ENCODE measurements at places on chromosomes 4 and X. TPM values are rescaled to one million over a fixed set of nuclear protein-coding genes. Genes with fewer than 3 reads are reported as not detected.

- DNase-seq, result no peak
These were observed 371.2 kb downstream of the AFF2 start for GRCh38 chrX:148871422-148872160.

The SMR3B gene
- not detected for total RNA-seq

The NKX3-2 gene
- total RNA-seq, result 0.84 TPM

The USP51 gene
- total RNA-seq, result 1.3 TPM

DNA sequence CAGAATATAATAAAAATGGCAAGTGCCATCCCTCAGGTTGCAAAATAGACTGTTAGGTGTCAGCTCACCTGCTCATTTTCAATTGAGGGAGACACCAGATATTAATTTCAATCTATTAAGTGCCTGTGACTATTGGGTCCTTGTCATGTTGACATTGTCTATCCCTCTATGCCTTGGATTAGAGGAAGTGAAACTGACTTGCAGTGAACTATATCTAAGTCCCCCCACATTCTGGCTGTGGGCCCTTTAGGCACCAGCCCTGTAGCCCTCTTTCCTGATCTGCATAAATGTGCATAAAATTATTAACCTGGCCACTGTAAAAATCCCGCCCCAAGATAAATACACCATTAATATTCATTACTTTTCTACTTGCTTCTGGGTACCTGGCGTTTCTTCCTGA is 293.0 kb upstream of the CLNK start:
- DNase-seq, result no peak

DNA sequence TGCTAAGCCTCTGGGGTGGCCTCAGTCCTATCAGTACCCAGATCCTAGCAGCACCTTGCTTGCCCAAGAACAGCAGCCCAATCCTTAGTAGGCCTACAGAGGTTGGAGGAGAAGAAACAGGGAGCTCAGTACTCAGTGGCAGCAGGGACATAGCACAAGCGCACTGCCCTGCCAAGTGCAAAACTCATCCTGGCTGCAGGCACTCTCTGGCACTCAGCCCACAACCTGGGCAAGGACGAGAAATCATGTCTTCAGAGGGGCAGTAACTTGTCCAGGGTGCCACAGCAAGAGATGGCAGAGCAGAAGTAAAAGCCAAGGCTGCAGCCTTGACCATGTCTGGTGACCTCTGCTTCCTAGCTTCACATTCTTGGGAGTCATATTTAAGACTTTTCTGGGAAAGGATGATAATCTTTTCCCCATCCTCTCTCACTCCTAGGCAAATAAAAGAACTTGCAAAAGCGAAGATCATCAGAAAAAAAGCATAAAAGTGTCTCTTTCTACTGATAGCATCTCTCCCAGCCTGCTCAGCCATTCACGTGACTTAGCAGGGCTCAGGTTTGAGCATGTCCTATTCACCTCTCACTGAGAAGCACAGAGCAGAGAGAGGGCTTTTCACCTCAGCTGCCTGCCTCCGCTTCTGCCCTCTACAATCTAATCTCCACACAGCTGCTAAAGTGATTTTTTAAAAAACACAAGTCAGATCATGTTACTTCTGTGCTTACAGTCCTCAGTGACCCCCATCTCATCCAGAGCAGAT is 37.2 kb upstream of the MAGEA4 start:
- no peak for DNase-seq

- no peak for DNase-seq
These were observed 233.8 kb downstream of the ENOX2 start for GRCh38 chrX:130669233-130669632.

DNA sequence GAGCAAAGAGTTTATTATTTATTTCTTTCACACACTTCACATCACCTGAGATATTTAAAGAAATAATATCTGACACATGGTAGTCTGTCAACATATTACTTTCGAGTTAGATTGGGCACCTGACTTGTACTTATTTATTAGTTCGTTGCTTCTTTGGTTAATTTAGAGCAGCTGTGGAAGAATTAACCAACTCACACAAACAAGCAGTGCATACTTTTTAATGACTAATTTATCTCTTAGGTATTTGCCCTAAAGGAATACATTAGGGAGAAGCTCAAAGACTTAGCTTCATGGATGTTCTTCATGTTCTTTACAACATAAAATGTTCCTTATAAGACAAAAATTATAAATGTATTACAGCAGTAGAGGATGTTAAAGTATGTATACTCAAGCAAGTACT is 242.9 kb downstream of the ARHGAP24 start:
- DNase-seq, result no peak

The SPANXB1 gene
- total RNA-seq, result not detected

DNA sequence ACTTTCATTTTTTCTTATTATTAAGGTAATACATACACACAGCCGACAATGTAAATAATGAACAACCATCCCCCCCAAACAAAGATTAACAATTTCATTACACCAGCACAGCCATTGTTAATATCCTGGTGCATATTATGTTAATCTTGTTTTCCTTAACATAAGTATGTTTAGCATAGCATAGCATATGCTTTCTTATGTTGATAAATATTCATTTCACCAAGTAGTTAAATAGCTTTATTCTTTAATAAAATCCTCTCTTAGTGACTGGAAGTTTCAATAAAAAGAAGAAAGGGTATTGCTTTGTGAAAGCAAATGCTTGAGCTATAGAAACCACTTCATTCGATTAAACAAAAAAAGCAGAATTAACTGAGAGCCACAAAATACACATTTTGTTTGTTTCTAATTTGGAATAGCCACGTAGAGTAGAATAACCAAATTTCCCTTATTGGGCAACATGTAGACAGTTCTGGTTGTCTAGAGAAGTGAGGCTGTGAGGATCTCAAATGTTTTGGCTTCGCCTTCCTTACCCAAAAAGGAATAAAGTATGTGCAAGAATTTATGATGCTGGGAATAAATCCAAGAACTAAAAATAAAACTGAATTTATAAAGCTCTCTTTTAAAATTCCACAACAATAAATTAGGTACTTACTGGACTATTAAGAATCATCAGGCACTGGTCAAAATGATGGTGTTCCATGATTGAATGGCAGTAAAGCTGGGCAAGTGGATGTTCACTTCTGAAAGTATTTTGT is 118.0 kb downstream of the PDE5A start:
- no peak for DNase-seq

The NOX1 gene
- not detected for total RNA-seq

- no peak for DNase-seq
These were observed 69.7 kb downstream of the ANKRD50 start for GRCh38 chr4:124642846-124643245.

DNA sequence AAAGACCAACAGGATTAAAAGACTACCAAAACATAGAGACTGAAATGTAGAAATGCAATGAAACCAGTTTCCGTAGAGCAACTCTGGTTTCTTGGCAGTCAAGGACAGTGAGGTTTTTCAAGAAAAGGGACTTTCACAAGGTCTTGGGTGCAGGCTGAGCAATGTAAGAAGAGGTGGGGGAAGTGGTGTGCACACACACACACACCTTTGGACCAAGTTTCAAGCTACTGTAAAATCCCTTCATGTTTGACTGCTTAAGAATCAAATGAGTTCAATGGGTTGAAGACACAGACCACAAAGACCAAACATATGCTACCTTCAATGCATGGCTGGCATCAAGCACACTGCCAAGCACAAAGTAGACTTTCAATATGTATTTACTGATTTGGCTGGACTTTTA is 17.8 kb upstream of the MCF2 start:
- no peak for DNase-seq

DNA sequence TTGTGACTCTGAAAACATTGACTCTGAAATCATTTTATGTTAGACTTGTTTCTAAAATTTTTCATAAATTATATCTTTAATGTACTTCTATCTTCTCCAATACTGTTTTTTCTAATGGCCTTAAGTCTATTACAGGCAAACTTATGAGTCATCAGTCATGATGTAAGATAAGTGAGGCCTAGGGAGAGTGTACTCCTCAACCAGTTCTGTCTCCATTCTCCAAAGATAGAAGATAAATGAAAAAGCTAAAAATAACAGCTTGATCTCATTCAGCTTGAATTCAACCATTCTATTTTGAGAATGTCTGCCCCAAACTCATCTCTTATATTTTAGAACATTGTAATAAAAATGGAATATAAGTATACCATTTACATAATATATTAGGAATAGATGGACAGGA is 34.5 kb downstream of the STBD1 start:
- DNase-seq, result no peak

DNA sequence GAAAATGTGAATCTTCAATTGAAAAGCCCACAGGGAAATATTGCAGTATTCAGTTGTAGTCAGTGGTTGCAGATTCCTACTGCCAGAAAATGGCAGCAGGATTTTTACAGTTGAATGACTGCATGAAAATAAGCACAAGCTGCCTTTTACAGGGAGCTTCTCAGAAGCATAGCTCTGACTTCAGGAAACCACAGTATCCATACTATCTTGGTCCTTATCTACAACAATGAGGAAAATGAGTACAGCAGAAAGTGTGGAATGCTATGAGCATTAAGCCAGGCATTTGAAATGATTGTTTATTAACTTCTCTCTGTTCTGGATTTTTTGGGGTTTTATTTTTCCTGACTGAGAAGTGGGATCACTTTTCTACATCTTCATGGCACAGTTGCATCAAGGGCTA is 34.6 kb upstream of the PRRG1 start:
- no peak for DNase-seq

The SLITRK2 gene
- total RNA-seq, result 6.1 TPM

The SERPINA7 gene
- total RNA-seq, result not detected

GRCh38 chr4:41318839-41319530 is 62.3 kb downstream of the UCHL1 start:
- no peak for DNase-seq

The MAP9 gene
- 17.4 TPM for total RNA-seq

The HAND2 gene
- total RNA-seq, result 3.3 TPM

The OPRPN gene
- not detected for total RNA-seq

- DNase-seq, result no peak
These were observed 11.8 kb upstream of the UGT2A3 start for GRCh38 chr4:68963374-68963773.

DNA sequence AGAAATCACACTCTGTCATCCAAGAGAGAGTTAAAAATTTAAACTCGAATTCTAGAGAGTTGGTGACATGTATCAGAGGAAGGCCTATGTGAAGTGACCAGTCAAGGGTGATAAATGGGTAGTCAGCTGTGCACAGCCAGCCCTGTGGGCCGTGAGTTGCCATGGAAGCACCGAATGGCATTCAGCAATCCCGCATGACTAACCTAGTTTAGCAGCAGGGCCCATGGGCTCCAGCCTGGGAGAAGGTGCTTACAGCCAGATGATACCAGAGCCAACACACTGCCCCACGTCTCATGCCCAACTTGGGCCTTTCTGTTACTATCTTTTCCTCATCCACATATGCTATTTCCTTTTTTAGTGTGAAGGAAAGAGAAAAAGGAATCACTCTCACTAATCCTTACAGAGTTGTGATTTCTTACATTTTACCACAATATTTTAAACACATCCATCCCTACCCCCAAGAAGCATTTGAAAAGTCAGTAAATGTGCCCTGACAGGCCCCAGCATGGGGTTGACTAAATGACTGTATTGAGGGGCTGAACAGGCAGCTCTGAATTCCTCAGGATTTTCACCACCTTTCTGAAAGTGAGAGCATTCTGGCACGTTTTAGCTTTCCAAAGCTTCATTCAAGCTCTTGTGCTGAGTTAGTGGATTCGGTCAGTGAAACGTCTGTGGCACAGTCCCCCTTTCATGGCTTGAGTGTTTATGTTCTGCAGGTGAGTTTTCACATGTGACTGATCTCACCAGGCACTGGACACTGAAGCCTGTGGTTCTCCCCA is 104.2 kb downstream of the AFF1 start:
- DNase-seq, result peak; percentile 3

GRCh38 chrX:28979877-28980276 is 392.6 kb downstream of the IL1RAPL1 start:
- DNase-seq, result no peak

- no peak for DNase-seq
These were observed 84.4 kb downstream of the CFAP299 start for GRCh38 chr4:80419946-80420345.

- DNase-seq, result no peak
These were observed 64.3 kb downstream of the LRBA start for GRCh38 chr4:150950657-150951288.

The FSTL5 gene
- total RNA-seq, result 7.8 TPM

DNA sequence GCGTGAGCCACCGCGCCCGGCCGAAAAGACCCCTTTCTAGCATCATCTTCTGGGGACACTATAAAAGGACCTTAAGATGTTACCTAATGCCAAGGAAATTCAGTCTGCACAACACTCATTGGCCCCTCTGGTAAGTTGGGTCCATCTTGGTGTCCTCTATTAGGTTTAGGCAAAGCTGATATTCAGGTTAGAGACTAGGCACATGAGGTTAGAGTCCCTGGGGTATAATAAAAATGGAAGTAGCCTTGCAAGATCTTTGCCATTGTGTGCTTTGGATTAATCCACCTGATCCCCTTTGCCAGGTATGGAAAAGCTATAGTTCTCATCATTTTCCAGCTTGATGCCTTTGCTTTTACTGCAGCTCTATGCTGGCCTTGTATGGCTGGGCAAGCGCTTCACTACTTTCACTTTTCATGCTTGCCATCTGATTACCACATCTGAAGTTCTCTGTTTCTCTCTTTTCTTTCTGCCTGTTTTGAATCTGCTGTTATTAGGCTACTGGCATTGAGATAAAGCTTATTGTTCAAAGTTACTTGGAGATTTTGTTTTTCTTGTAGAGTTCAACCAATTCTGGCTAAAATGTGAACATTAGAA is 5.4 kb upstream of the ADH4 start:
- DNase-seq, result no peak

- no peak for DNase-seq
These were observed 841 bp downstream of the MTNR1A start for GRCh38 chr4:186554539-186554913.

DNA sequence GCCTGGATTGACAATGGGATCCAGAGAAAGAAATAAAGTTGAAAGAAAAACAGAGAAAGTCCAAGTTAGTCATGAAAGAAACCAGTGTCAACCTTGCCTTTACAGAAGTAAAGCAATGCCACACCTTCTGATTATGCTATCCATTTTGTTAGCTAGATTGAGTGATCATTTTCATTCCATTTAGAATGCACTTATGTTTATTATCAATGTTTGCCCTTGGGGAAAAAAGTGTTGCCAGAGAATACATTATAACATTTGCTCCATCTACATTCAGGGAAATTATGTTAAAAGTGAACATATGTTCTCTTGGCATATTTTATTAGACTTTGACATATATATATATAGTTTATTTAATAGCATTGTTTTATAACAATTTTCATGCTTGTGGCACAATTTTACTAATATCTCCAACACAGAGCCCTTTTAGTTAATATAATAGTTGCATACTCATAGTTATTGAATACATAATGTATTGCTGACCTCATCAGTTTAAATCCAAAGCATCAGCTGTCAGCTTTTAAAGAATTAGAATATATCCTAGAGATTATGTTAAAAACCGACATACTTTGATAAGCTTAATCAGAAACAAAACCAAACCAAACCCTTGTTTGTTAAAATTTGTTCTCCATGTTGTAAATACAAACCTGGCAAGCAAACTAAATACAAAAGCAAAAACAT is 134.2 kb downstream of the SORBS2 start:
- no peak for DNase-seq

- DNase-seq, result no peak
These were observed 168.8 kb downstream of the PCDH18 start for GRCh38 chr4:137363496-137363895.

The RHOXF1 gene
- total RNA-seq, result not detected
